ENCODE measurements at places on chromosomes 3 and 15.

DNA sequence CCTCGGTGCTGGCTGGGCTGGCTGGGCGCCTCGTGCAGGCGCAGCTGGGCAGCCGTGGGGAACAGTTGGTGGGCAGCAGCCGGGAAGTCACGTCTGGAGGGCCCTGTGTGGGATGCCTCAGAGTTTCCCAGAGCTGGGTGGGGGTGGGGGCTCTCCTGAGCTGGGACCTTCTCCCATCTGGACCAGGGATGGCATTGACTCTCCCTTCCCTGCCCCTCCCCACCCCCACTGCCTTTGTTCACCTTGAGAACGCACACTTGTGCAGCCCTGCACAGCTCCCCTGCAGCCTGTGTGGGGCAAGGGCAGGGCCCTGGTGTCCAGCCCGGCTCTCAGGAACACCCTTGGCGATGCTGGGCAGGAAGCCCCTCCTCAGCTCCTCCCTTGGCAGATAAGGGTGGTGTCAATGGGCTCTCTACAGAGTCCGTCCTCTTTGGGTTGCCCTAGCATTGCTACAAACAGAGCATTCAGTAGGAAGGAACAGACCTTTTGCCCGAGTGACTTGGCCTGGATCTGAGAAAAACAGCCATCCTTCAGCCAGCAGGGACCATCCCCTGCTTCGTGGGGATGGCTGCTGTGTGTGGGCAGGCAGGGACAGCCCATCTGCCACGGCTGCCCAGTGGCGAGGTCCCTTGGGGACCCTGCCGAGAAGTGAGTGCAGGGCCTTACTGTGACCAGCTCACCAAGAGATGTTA is 25.5 kb upstream of the KLF13 start:
- H3K4me3 ChIP-seq = no peak overlapping the region
- H3K36me3 ChIP-seq = no peaks in the 10 kb centered on the region
- peaks cover 42% of the 10 kb centered on the region for H3K4me1 ChIP-seq
- no peak overlapping the region for H3K27ac ChIP-seq

DNA sequence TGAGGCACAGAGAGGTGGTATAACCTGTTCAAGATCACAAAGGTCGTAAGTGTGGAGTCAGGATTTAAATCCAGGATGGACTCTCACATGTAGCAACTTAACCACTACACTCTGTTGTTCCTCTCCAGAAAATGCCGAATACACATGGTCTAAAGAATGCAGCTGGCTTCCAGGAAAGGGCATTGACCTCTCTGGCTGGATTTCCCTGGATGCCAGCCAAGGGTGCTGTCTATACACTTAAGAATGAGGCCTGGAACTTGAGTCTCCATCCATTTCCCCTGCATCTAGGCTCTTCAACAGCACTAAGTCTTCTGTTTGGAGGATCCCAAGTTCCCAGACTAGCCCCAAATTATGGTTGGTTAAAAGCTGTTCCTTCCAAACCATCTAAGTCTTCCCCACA is 60.5 kb downstream of the CERS3 start:
- H3K4me3 ChIP-seq = no peak overlapping the region
- H3K27me3 ChIP-seq = no peaks in the 10 kb centered on the region
- H3K36me3 ChIP-seq = no peaks in the 10 kb centered on the region
- DNase-seq = no peak
- no peak overlapping the region for H3K27ac ChIP-seq
- no peaks in the 10 kb centered on the region for H3K4me1 ChIP-seq

- DNase-seq = no peak
- H3K27ac ChIP-seq = no peak overlapping the region
- no peaks in the 10 kb centered on the region for H3K36me3 ChIP-seq
- no peaks in the 10 kb centered on the region for H3K4me1 ChIP-seq
- no peak overlapping the region for H3K4me3 ChIP-seq
Observed at GRCh38 chr3:38567498-38567897, 71.4 kb downstream of the EXOG start.

DNA sequence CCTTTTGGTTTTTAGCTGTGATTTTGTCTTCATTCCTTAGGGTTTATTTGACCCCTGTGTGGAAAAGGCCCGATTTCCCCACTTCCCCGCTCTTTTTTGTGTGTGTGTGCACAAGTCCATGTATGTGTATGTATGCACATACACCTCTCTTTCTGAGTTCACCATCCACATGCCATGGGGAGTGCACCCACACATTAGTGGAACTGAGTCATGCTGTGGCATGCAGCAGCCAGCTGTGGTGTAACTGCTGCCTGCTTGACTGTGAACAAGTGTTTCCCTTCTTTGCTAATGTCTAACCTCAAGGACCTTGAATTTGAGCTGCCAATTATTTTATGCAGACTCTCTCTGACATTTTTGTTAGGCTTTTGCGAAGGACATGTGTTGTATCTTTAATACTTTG is 434.9 kb upstream of the TPM1 start:
- H3K27ac ChIP-seq = no peak overlapping the region
- DNase-seq = no peak
- H3K27me3 ChIP-seq = no peaks in the 10 kb centered on the region
- H3K4me3 ChIP-seq = no peak overlapping the region
- H3K4me1 ChIP-seq = no peaks in the 10 kb centered on the region

DNA sequence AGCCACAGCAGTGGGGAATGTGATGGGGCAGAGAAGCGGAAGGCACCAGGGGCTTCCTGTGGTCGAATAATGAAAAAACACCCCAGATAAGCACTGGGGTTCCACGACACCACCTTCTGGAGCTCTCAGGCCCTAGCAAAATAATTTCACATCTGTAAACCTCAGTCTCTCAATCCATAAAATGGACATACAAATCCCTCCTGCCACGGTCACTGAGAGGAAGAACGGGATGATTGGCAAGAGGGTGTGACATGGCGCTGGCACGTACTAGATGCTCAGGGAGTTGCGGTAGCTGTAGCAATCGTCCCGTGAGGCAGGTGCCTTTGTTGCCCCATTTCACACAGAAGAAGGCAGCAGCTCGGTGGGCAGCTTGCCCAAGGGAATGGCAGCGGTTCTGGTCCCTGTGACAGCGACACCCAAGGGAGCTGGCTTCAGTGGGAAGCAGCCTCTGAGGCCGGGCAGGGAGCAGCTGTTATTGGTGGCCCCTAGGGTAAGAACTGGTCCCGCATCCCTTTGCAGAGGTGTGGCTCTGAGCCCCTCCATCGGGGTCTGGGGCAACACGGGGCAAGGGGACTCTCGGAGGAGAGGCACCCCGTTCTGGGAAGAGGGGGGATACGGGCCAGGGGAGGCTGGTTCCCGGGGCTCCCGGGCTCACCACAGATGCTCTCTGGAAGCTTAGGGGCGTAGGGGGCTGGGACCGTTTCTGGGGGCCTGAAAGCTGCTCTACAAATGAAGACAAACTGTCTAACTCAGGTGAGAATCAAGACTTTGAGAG is 114.0 kb upstream of the ALDH1A3 start:
- H3K36me3 ChIP-seq = no peaks in the 10 kb centered on the region
- no peak for DNase-seq
- H3K4me1 ChIP-seq = no peaks in the 10 kb centered on the region
- no peak overlapping the region for H3K27ac ChIP-seq
- no peak overlapping the region for H3K4me3 ChIP-seq
- H3K27me3 ChIP-seq = no peaks in the 10 kb centered on the region

DNA sequence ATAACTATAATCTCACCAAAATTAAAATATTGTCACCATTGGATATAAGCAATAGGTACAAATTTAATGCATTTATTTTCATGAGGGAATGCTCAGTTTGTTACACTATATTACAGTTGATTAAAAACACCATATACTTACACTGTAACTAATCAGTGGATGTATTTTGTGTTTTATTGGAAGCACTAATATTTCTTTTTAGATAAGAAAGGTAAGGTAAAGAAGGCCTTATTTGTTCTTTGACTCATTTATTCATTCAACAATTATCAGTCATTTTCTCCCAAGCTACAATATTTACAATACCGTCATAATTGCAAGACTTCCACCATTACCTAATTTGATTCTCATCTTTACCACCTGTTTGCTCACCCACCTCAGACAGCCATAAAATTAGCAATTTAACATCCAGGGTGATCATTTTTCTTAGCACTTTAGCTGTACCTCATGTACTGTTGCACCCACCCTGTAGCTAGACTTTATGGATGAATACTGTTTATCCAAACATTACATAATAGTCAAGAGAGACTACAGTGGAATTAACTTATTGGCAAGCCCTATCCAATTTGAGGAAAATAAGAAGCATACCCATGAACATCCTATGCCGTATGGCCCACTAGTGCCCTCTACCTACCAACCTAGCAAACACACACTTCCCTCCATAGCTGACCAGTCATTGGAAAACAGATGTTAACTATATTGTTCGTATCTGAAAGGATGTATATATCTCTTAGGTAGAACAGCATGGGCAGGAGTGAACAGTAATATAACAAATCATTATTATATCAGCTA is 229.6 kb downstream of the BBX start:
- H3K4me1 ChIP-seq = no peaks in the 10 kb centered on the region
- H3K36me3 ChIP-seq = no peaks in the 10 kb centered on the region
- H3K27ac ChIP-seq = no peak overlapping the region

DNA sequence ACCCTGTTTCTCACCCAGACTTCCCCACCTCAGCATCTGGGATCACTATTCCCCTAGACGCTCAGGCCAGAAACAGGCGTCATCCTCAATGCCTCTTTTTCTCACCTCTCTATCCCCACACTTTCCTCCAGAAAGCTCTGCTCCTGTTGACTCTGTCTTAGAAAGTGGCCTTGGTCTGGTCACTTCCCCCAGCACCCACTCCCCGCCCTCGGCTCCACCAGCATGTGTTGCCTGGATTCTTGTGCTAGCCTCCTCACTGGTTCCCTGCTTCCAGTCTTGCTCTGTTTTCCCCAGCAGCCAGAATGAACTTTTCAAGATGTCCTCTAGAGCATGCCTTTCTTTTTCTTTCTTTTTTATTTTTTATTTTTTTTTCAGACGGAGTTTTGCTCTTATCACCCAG is 39.7 kb upstream of the ESYT3 start:
- no peak for DNase-seq
- H3K36me3 ChIP-seq = no peaks in the 10 kb centered on the region
- no peak overlapping the region for H3K27ac ChIP-seq
- no peaks in the 10 kb centered on the region for H3K27me3 ChIP-seq

GRCh38 chr3:99668044-99668443 is 29.6 kb downstream of the COL8A1 start:
- H3K36me3 ChIP-seq = no peaks in the 10 kb centered on the region
- no peaks in the 10 kb centered on the region for H3K27me3 ChIP-seq
- no peak overlapping the region for H3K4me3 ChIP-seq
- H3K4me1 ChIP-seq = peaks cover 13% of the 10 kb centered on the region
- DNase-seq = no peak

DNA sequence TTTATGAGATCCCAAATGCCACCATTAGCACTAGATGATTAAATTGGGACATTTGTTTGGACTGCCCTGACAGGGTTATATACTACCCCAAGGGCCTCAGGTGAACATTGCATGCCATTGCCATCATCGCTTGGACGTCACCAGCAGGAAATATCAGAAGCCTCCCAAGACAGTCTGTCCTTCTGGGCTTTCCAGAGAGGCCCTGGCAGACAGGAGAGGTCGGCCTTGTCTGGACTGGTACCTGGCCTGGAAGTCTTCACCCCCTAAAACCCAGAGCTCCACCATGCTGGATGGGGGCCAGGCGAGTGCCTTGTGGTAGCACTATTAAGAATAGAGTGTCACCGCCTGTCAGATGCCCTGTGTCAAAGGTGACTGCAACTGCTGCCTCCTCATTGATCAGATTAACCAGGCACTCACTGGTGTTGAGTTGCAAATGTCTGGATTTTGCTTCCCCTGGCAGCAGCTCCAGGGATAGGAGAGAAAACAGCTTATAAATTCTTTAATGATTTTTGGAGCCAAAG is 324.1 kb upstream of the RASGRP1 start:
- no peak overlapping the region for H3K27ac ChIP-seq
- H3K36me3 ChIP-seq = no peaks in the 10 kb centered on the region
- no peaks in the 10 kb centered on the region for H3K27me3 ChIP-seq
- no peak overlapping the region for H3K4me3 ChIP-seq
- no peaks in the 10 kb centered on the region for H3K4me1 ChIP-seq

DNA sequence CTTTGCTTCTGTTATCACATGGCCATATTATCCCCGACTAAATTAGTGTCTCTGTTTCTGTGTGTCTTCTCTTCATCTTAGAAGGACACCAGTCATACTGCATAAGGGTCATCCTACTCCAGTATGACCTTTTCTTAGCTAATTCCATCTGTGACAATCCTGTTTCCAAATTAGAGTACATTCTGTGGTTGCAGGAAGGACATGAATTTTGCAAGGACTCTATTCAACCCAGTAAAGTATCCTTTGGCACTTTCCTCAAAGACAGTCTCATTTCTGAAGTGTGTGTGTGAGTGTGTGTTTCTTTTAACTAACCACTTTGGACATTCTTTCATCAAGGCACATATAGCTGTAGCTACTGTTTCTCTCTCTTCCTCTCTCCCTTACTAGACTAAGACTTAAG is 15.2 kb upstream of the MME start:
- no peaks in the 10 kb centered on the region for H3K27me3 ChIP-seq
- DNase-seq = no peak
- no peaks in the 10 kb centered on the region for H3K36me3 ChIP-seq
- H3K4me1 ChIP-seq = peaks cover 6% of the 10 kb centered on the region
- H3K4me3 ChIP-seq = no peak overlapping the region
- no peak overlapping the region for H3K27ac ChIP-seq

DNA sequence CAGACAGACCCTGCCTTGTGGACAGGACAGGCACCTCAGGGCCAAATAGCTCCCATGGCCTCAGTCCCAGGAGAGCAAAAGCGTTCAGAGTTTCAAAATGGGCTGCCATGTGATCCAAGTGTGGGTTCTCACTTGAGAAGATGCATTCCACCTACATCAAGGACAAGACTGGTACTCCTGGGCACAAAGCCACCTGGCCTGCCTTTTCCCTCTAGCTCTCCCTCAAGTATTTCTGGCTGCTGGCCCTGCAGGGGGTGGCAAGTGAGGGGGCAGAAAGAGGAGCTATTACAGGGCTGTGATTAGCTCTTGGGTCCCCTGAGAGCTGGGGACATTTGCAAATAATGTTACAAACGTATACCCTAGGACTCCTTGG is 6.5 kb upstream of the COL7A1 start:
- no peaks in the 10 kb centered on the region for H3K4me1 ChIP-seq
- H3K27ac ChIP-seq = no peak overlapping the region
- H3K4me3 ChIP-seq = no peak overlapping the region
- no peaks in the 10 kb centered on the region for H3K27me3 ChIP-seq
- H3K36me3 ChIP-seq = peaks cover 23% of the 10 kb centered on the region
- DNase-seq = no peak

DNA sequence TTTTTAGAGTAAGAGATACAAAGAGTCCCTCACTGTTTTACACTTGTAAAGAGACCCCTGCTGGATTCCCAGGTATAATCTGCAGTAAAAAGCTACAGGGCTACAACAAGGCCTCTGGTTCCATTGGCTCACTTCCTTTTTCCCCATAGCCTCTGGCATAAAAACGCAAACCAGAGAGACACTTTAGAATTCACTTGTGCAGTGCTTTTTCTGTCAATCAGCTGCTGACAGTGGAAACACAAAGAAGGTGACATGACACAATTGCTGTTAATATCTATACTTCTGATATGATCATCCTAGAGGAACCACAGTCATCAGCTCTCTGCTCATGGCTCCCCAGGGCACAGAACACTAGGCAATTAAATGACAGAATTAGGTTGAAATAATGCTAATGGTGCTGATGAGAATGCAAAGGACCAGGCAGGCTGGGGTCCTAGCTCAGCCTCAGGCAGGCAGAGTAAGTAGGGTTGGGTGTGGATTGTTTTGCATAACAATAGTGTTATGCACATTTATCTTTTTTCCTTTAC is 667.9 kb upstream of the CFAP20DC start:
- peak overlapping the region; percentile 85 for H3K27ac ChIP-seq
- peak; percentile 53 for DNase-seq
- H3K27me3 ChIP-seq = no peaks in the 10 kb centered on the region
- 0 out of 2 replicates have a peak, but pooled peaks cover 3% of the 10 kb centered on the region for H3K36me3 ChIP-seq
- H3K4me1 ChIP-seq = peaks cover 40% of the 10 kb centered on the region

GRCh38 chr3:52682016-52682415 is 3.7 kb downstream of the PBRM1 start:
- peak; percentile 42 for DNase-seq
- H3K4me3 ChIP-seq = no peak overlapping the region
- no peak overlapping the region for H3K27ac ChIP-seq
- peaks cover 17% of the 10 kb centered on the region for H3K36me3 ChIP-seq
- peaks cover 12% of the 10 kb centered on the region for H3K4me1 ChIP-seq
- no peaks in the 10 kb centered on the region for H3K27me3 ChIP-seq

Measured in GM23338 (cell line).